Renal cortex interstitium (tissue), 15 donors: ENCODE measurements at places on chromosomes 11 and 22. TPM values are rescaled to one million over a fixed set of nuclear protein-coding genes. Genes with fewer than 3 reads are reported as not detected.

Gene OR4C16
- polyA plus RNA-seq: not detected

Gene CDC42BPG
- 5.8 TPM for polyA plus RNA-seq

Gene BCO2
- 3.5 TPM for polyA plus RNA-seq

Gene SYNGR1
- polyA plus RNA-seq: 23.7 TPM

Gene CELSR1
- 31.0 TPM for polyA plus RNA-seq

Gene HBB
- polyA plus RNA-seq: 110 TPM

Gene OR52N4
- polyA plus RNA-seq: not detected

Gene LRRC10B
- polyA plus RNA-seq: 1.1 TPM

Gene CLCF1
- polyA plus RNA-seq: 5.9 TPM

Gene OR2AG1
- not detected for polyA plus RNA-seq

Gene YPEL4
- 2.6 TPM for polyA plus RNA-seq

Gene SHANK3
- 24.6 TPM for polyA plus RNA-seq

Gene DKK3
- 66.7 TPM for polyA plus RNA-seq

Gene ALKBH8
- polyA plus RNA-seq: 10.9 TPM

Gene DLG2
- polyA plus RNA-seq: 11.8 TPM

Gene KRTAP5-7
- not detected for polyA plus RNA-seq

Gene MMP3
- not detected for polyA plus RNA-seq

Gene TPBGL
- polyA plus RNA-seq: 0.14 TPM

Gene SNU13
- polyA plus RNA-seq: 151 TPM

Gene ALDH3B1
- polyA plus RNA-seq: 3.9 TPM

Gene OR4B1
- polyA plus RNA-seq: not detected

Gene PGAP2
- polyA plus RNA-seq: 40.6 TPM

Gene CUL5
- 51.6 TPM for polyA plus RNA-seq

Gene PLA2G3
- 0.11 TPM for polyA plus RNA-seq

Gene C11orf86
- polyA plus RNA-seq: not detected

Gene TRIM48
- not detected for polyA plus RNA-seq

Gene OLFML1
- 39.1 TPM for polyA plus RNA-seq

Gene C11orf97
- polyA plus RNA-seq: 0.24 TPM

Gene C11orf52
- polyA plus RNA-seq: 9.3 TPM
